Stimulated activated CD4-positive, alpha-beta T cell treated with anti-CD3 and anti-CD28 coated beads, Interleukin-12 subunit alpha, Interleukin-12 subunit beta, amount 100 ng/mL, for 4 hours (primary cell): ENCODE measurements at places on chromosomes 1 and 21.

DNA sequence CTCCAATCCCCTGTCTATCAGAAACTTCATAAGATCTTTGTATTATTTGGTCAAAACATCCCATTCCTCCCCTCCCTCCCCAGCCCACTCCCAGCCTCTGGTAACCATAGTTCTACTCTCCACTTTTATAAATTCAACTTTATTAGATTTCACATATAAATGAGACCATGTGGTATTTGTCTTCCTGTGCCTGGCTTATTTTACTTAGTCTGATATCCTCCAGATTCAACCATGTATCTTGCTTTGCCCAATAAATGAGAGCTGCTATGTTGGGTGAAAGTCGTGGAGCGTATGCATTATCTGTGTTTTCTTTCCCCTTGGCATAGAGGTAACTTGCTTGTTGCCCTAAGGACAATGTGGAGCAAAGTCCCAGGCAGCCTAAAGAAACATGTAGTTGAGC, 28.5 kb upstream of the CHRM3 start:
- no peak for DNase-seq

GRCh38 chr1:34213956-34214355, 37.2 kb downstream of the C1orf94 start:
- DNase-seq = no peak

GRCh38 chr21:38888991-38889561, 83.3 kb downstream of the ETS2 start:
- DNase-seq = no peak

GRCh38 chr1:8382051-8382505, 64.2 kb downstream of the SLC45A1 start:
- DNase-seq = no peak

DNA sequence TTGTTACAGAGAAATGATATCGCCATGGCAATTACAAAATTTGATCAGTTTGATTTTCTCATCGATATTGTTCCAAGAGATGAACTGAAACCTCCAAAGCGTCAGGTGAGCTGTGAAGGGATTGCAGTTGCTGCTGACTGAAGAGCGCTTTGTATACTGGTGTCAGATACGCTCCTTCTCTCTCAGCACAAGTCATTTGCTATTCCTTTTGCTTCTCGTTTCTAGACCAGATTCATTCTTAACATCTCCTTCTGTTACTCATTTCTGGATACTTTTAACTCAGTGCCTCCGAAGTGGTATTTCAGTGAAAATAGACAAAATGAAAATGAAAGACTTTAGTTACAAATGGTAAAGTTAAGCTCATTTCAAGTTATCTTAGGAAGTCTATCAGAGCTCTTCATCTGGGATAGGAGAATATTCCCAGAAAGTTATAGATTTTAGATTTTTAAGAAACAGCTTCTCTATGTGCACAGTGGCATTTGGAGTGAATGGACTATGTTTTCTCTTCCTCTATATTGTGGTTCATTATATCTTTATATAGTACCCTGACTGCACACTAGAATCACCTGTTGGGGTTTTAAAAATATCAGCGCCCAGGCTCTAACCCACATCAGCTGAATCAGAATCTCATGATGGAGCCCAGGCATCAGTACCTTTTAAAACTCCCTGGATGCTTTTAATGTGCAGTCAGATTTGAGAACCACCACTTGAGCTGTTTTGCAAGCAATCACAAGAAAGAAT, 30.3 kb upstream of the KCNQ4 start:
- no peak for DNase-seq

- no peak for DNase-seq
Observed at GRCh38 chr1:117695796-117696490, 90.1 kb downstream of the TENT5C start.

GRCh38 chr1:43774359-43774758, 67.0 kb downstream of the ST3GAL3 start:
- DNase-seq = no peak

- DNase-seq = peak; percentile 9
Observed at GRCh38 chr1:107135463-107135862, 5.4 kb upstream of the NTNG1 start.

GRCh38 chr1:64245495-64245894, 42.1 kb downstream of the UBE2U start:
- DNase-seq = no peak

DNA sequence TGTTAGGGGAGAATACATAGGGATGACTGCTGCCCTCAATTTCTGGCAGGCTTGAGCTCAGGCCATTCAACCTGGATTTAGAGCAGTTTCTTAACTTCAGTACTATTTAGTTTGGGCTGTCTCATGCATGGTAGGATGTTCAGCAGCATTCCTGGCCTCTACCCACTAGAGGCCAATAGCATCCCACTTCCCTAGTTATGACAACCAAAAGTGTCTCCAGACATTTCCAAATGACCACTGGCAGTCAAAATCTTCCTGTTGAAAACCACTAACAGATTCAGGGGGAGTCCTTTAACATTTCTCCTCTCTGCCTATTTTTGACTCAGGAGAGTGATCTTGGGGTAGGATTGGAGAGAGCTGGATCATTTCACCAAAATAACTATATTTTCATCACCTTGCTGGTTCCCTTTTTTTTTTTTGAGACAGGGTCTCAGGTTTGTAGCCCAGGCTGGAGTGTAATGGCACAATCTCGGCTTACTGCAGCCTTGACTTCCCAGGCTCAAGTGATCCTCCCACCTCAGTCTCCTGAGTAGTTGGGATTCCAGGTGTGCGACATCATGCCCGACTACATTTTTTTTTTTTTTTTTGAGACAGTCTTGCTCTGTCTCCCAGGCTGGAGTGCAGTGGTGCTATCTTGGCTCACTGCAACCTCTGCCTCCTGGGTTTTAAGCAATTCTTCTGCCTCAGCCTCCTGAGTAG, 8.7 kb downstream of the GNAT2 start:
- no peak for DNase-seq

- DNase-seq = no peak
Observed at GRCh38 chr1:20080441-20081352, 10.7 kb downstream of the PLA2G5 start.

DNA sequence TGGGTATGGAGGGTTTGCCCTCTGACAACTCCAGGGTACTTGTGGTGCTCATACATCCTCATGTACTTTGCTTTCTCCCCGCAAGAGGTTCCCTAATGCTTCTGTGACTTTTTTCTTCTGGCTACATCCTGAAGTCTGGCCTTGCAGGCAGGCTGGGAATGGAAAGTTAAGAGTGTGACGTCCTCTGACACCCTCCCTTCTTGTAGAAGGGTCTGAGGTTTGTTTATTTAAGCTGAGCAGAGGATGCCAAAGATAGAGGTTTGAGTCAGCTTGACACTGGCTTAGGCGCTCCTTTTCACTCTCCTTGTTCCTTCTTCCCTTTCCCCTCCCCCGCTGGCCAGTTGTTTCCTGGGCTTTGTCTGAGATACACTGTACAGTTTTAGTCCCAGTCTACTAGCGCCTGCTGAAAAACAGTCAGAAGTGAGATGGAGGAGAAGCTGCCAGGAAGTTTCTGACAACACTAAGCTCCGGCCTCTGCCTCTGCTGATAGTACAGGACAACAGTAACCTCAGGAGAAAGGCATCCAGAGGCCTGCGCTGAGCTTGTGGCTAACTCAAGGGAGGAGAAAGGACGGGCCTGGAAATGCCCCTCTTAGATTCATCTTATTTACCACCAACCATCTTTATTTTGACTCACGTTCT, at the start of gene MACF1:
TSS of gene MACF1 (plus strand) at position 255 of the 641 bp plus-strand sequence. CDS start at position 583, 328 bp downstream.
- DNase-seq = no peak

GRCh38 chr1:98205291-98206017, 284.6 kb upstream of the DPYD start:
- no peak for DNase-seq

DNA sequence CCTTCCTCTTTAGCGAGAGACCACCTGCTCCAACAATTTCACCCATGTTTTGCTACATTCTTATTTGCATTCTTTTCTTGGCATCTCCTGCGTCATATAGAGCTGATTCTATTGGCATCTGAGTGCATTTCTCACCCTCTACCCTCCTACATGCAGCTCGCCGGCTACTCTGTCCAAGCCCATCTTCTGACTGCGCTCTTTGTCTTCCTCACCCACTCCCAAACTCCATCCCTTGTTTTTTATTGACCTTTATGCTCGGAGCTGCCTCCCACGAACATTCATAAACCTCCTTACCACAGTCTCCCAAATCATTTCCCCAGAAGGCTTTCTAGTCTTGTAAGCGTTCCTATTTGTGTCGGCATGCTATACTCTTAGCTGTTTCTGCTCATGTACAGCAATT, 33.6 kb upstream of the FMN2 start:
- DNase-seq = no peak

DNA sequence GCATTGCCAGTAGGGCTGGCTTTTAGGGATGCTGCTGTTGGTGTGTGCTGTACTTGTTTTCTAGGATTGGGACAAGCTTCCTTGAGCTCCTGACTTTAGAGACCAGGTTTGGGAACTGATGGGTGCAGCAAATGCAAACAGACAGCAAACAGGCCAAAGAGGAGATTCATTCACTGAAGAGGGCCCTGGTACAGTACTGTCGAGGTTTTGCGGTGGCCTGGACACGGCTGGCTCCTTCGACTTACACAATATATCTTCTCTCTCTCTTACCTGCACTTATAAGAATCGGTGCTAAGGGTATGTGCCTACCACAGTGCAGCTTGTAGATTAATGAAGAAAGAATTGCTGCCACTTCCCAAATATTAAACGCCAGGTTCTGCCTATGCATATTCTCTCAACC, 44.6 kb downstream of the ATP1A1 start:
- DNase-seq = no peak

DNA sequence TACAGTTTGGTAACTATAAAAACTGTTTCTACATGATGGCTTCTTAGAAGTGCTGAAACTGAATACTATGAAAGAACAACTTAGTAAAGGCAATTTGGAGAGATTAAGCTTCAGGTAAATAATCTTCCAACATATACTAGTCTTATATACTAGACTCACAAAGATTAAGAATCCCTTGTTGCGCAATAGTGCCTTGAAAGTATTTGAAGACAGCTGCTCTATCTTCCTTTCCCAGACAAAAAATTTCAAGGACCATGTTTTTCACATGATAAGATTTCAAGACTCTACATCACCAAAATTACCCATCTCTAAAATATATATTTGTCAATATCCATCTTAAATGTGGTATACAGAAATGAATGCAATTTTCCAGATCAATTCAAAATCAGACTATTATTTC, 37.7 kb upstream of the ASPM start:
- DNase-seq = no peak

DNA sequence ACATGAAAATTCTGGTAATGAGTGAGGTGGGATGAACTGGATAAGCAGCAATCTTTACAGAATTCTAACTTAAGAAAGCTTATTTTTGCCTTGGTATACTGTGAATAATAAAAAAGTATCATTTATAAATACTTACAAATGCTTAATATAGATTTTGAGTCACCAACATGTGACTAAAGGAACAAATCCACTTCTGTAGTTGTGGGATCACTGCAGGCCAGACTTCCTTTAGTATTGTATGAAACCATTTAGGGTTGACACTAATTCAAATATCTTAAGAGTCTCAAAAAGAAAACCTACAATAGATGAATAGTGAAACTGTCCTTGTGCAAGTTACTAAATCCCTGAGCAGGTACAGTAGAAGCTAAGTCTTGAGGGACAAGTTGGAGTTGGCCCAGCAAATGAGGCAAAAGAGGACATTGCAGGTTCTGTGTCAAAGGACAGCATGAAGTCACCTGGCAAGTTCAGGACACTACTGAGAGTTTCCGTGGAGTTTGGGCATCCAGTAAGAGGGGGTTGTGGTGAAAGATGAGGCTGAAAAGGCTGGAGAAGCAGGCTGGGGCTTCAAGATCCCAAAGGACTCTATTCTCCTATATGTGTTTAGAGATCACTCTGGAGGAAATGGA, 5.9 kb upstream of the THEM4 start:
- no peak for DNase-seq

DNA sequence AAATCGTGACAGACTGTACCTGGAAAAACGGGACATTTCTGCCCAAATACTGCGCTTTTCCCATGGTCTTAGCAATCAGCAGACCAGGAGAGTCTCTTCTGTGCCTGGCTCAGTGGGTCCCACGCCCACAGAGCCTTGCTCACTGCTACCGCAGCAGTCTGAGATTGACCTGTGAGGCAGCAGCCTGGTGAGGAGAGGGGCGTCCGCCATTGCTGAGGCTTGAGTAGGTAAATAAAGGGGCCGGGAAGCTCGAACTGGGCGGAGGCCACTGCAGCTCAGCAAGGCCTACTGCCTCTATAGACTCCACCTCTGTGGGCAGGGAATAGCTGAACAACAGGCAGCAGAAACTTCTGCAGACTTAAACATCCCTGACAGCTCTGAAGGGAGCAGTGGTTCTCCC, 203.1 kb downstream of the DENND1B start:
- no peak for DNase-seq

DNA sequence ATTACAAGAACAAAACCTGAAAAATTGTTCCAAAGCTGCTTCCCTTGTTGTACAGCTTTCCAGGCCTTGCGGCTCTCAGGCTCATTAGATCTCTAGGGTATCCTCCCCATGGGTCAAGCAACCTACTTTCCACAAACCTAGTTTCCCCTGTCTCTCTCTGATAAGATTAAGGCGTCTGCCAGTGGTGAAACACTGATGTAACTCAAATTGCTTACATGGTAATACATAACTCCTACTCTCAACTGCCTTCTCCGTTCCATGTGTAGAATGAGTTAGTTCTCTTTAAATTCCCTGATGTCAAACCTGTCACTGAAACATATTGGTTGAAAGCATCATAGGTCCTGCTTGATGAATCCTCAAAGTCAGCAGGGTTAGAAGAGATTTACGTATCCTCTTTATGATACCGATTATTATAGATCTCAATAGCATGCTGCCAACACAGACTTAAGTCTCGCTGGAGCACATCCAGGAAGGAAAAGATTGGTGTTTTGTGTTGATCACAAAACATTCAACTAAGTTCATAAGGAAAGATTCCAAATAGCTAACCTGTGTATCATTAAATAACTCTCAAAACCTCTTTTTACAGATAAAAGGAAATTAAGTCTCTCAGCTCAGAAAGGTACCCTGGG, 10.6 kb downstream of the PPP1R15B start:
- DNase-seq = no peak

DNA sequence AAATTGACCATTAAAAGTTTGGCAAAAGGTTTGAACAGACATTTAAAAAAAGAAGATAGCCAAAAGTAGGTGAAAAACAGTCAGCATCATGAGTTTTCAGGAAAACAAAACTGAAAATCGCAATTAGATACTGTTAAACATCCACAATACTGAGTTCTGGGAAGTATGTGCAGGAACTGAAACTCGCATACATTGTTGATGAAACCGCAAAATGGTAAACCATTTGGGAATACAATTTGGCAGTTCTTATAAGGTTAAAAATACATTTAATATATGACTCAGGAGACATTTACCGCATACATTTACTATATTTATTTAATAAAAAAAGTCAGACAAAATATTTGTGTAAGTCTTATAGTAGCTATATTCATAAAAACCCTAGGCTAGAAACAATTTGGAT, 393.2 kb downstream of the COL11A1 start:
- DNase-seq = no peak

- DNase-seq = no peak
Observed at GRCh38 chr1:185894791-185895190, 160.6 kb downstream of the HMCN1 start.

- no peak for DNase-seq
Observed at GRCh38 chr1:33841494-33841893, 22.4 kb upstream of the HMGB4 start.

GRCh38 chr1:214021321-214021720, 33.5 kb downstream of the PROX1 start:
- no peak for DNase-seq
